ENCODE measurements at places on chromosomes 2 and 18. TPM values are rescaled to one million over a fixed set of nuclear protein-coding genes. Genes with fewer than 3 reads are reported as not detected.

The MARCHF4 gene
- total RNA-seq = not detected

The OTOS gene
- total RNA-seq = not detected

DNA sequence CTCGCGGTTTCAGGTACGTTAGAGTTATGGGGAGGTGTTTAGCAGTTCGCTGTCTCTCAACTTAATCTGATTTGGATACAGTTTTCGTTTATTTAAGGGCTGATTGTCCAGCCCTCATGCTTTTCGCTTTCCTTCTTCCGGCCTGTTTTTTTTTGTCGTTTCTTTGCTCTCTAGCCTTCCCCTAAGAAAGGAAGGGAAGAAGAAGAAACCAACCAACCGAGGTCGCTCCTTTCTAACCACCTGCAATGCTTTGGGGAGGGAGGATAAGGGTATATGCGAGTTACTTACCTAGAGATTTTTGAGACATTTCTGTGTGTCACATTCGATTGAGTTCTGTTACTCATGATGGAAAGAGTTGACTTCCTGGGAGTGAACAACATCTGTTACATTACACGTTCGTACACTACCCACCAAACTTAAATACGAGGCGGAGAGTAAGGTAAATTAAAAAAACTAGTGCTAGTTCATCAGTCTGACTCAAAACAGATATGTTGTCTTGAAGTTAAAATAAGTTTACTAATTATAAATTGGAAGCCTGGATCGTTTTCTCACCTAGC lies 918 bp downstream of the EIF5B start:
- no peak overlapping the region for H3K27ac ChIP-seq
- H3K36me3 ChIP-seq = peaks cover 10% of the 10 kb centered on the region
- DNase-seq = no peak
- H3K4me3 ChIP-seq = no peak overlapping the region
- H3K4me1 ChIP-seq = peaks cover 51% of the 10 kb centered on the region

DNA sequence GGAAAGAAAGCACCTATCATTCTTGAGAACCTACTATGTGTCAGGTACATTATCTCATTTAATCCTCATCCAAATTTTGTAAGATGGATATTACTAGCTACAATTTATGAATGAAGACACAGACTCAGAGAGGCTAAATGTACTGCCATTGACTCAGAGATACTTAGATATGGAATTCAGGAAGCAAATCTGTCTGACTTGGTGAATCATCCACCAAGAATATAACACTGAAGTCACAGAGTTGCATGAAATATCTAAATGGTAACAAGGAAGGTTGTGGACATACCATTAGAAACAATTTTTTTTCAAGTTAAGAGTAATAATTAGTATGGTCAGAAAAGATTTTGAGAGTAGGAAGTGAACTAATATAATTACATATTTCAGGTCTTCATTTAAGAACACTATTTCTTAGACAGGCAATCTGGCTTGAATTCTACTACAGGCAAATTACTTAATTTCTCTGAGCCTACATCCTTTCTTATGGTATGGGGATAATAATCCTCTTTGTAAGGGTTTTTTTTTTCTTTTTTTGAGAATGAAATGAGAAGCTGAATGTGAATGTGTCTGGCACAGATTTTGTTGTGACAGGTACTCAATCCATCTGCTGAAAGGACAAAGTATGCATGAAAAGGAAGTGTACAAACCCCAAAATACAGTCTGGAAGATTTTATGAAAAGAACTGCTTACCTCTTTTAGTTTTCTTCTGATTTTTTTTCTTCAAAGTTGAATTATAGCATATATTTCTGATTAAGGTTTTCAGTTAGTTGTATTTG lies 14.8 kb upstream of the C2orf66 start:
- no peak overlapping the region for H3K4me3 ChIP-seq
- peaks cover 12% of the 10 kb centered on the region for H3K36me3 ChIP-seq
- no peaks in the 10 kb centered on the region for H3K27me3 ChIP-seq
- DNase-seq = no peak

DNA sequence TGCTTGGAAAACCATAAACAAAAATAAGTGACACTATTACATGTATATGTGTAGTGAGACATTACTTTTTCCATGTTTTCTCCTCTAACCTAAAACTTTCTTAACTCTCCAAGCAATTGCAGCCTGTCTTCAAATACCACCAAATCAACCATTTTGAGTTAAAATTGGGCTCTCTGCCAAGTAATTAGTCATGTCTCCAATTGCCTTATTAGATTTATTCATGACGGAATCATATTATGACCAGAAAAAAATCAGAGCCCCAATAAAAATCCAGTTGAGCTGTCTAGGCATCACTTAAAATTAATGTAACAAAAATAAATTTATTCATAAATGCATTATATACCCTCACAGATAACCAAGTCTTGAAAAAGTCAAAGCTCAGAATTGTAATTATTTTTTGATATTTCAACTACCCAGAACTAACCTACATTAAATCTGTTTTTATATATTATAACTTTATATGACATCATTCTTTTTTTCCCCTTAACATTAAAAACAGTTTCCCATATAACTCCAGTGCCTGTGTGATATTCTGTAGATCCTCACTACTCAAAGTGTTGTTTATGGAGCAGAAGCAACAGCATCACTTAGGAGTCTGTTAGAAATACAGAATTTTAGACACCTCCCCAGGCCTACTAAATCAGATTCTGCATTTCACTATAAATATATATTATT lies 157.0 kb downstream of the ERBB4 start:
- no peak overlapping the region for H3K4me3 ChIP-seq
- H3K4me1 ChIP-seq = no peaks in the 10 kb centered on the region

GRCh38 chr2:59963157-59963556 lies 590.3 kb downstream of the BCL11A start:
- H3K4me1 ChIP-seq = no peaks in the 10 kb centered on the region
- H3K36me3 ChIP-seq = no peaks in the 10 kb centered on the region
- no peaks in the 10 kb centered on the region for H3K27me3 ChIP-seq
- no peak overlapping the region for H3K4me3 ChIP-seq
- H3K27ac ChIP-seq = no peak overlapping the region

GRCh38 chr2:9474361-9475057 lies at the start of gene IAH1:
Gene IAH1, plus strand, starts transcription at chr2:9474551. Its CDS starts 16 bp downstream, at chr2:9474567.
- peak; percentile 73 for DNase-seq
- H3K27me3 ChIP-seq = no peaks in the 10 kb centered on the region
- peak within 1 kb of the TSS; percentile 89 for H3K27ac ChIP-seq
- peaks cover 46% of the 10 kb centered on the region for H3K4me1 ChIP-seq
- peak within 1 kb of the TSS; percentile 86 for H3K4me3 ChIP-seq

DNA sequence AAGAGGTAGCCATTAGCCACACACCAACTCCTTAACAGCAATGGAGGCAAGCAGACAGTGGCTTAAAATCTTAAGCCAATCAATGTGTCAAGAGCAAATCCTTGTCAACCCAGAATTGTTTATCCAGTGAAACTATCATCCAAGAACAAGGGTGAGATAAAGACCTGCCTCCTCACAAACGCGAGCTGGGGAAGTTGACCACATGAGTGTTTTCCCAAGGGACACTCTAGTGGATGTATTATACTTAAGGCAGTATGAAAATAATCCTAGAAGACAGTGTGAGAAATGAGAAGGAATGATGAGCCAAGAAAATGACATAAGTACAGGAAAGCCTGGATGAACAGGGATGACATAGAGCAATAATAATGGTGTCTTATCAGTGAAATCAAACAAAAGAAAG lies 209.6 kb downstream of the TWIST2 start:
- H3K4me3 ChIP-seq = no peak overlapping the region
- H3K36me3 ChIP-seq = peaks cover 12% of the 10 kb centered on the region
- H3K4me1 ChIP-seq = peaks cover 2% of the 10 kb centered on the region
- no peaks in the 10 kb centered on the region for H3K27me3 ChIP-seq

GRCh38 chr18:12296087-12296403 lies 12.0 kb upstream of the TUBB6 start:
- no peak for DNase-seq
- no peaks in the 10 kb centered on the region for H3K36me3 ChIP-seq
- no peak overlapping the region for H3K27ac ChIP-seq
- no peak overlapping the region for H3K4me3 ChIP-seq
- no peaks in the 10 kb centered on the region for H3K4me1 ChIP-seq

DNA sequence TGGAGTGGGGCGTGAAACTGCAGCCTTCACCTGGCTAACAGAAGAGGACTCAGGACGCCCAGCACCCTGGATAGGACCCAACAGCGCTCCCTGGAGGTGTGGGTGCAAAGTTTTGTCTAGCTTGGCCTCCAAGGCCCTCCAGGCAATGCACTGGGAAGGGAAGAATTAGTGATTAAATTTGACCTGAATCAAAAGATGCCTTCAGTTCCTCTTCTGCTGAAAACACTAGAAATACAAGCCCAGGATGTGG lies 779 bp upstream of the TRIB2 start:
- peak overlapping the region; percentile 88 for H3K27ac ChIP-seq
- H3K27me3 ChIP-seq = peaks cover 12% of the 10 kb centered on the region
- peaks cover 2% of the 10 kb centered on the region for H3K36me3 ChIP-seq

All from activated CD8-positive, alpha-beta memory T cell treated with anti-CD3 and anti-CD28 coated beads, Interleukin-2, amount 10 ng/mL, durations not matched to agents 7 days and 5 days (primary cell).